ENCODE measurements at places on chromosomes 2 and 18.

DNA sequence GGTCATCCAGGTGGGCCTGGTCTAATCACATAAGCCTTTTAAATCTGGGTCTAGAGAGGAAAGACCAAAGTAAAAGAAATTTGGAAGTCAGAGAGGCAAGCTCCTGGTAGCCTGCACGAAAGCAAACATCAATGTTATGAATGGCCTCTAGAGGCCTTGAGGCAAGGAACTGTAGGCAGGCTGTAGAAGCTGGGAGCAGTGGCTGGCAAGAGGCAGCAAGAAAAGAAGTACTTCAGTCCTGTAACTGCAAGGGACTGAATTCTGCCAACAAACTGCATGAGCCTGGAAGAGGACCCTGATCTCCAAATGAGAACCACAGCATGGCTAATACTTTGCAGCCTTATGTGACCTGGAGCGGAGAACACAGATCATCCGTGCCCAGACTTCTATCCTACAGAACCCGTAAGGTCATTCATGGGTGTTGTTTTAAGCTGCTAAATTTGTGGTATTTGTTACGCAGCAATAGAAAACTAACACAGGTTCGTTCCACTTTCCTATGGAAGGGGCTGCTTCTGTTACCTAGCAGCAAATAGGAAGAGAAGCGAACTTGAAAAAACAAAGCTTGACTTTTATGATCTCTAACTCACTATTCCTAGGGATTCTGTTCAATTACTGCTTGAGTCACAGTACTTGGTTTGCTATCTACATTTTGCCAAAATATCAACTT, 1.2 kb downstream of the IMMT start:
- no peak for DNase-seq

- no peak for DNase-seq
These were observed 48.6 kb upstream of the MSTN start for GRCh38 chr2:190111166-190111565.

DNA sequence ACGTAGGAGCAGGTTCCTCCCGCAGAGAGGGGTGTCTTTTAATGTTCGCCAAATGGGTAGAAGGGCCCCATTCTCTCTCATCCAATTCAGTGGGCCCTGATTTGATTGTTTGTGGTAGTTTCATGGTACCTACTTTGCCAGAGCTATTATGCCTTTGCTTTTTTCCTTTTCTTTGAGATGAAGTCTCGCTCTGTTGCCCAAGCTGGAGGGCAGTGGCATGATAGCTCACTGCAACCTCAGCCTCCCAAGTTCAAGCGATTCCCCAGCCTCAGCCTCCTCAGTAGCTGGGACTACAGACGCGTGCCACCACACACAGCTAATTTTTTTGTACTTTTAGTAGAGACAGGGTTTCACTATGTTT, 59.7 kb downstream of the DDX1 start:
- no peak for DNase-seq

GRCh38 chr2:96993367-96993766, 7.0 kb upstream of the FAM178B start:
- no peak for DNase-seq

GRCh38 chr2:227052879-227053278, 111.1 kb downstream of the COL4A4 start:
- no peak for DNase-seq

DNA sequence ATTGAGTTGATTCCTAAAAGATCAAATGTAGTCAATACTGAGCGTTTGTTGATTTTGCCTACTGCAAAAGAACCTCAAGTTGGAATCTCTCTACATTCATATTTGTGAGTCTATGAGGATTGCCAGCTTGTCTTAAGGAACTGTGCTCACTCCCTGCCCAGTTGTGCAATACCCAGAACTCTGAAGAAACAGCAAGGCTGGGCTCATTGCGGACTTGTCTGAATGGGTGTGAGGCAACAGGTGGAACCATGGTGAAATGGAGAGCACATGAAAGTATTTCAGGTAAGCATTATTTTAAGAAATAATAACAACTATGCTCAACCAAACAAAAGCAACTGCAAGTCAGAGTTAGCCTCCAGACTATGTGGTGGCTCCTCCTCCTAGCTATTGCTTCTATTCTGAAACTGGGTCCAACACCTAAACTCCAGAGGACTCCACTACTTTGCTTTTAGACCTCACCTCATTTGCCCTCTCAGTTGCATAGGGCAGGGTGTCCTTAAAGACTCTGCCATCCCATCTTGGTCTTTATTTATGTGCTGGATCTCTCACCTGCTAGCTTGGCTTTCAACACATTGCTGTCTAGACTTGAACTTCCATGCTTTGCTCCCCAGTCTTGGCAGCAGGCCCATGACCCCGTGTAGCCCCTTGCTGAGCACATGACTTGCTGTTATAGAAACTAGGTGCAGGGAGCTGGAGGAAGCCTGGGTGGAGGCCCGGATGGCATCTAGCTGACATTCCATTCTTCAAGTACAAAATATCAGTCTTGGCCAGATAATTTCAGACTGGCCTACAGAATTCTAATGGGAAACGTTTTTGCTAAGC, 94.8 kb upstream of the ARL5A start:
- DNase-seq = no peak

- no peak for DNase-seq
These were observed 225.4 kb upstream of the ID2 start for GRCh38 chr2:8456151-8457091.

- DNase-seq = peak; percentile 9
These were observed 35.1 kb upstream of the MAPRE2 start for GRCh38 chr18:35005963-35006577.

DNA sequence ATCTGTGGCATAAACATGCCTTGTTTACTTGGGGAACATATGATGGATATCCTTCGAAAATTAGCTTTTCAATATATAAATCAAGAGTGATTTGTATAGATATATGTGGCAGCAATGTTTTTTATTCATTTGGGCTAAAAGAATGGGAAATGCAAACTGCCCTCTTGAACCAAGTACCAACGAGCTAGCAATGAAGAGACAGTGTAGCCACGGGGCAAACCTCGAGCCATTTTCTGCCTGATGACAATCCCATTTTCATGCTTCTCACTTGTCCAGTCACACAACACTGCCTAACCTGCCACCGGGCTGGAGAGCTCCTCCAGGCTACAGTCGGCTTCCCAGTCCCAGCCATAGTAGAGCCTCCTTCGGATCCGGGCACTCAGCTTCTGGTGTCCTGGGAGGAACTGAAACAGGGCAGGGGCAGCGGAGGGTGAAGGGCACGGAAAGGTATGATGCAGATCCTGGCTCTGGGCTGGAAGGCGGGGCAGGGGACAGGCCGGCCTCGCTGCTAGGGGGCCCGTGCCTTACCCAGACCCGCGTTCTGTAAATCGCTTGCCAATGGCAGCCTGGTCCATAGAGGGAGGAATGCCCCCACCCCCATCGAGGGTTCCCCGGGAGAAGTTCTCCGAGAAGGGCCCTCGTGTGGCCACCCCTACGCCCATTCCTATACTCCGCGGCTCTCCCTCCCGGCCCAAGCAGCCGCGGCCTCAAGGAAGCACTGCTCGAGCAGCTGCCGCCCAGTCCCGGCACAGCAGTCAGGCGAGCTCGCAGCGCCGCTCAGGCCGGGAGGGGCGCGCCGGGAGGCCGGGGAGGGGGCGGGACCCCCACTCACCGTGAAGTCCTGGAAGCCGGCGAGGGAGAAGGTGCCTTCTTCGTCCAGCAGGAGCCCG, 552 bp downstream of the CNPPD1 start:
- no peak for DNase-seq

Measured in hippocampal formation (tissue), 2 donors.